CD4-positive, alpha-beta T cell treated with Interleukin-12 subunit alpha and Interleukin-12 subunit beta, for 1 hour (primary cell): ENCODE measurements at places on chromosomes 6 and 20.

GRCh38 chr6:69624944-69625343 lies 171.9 kb downstream of the LMBRD1 start:
- no peak for DNase-seq

DNA sequence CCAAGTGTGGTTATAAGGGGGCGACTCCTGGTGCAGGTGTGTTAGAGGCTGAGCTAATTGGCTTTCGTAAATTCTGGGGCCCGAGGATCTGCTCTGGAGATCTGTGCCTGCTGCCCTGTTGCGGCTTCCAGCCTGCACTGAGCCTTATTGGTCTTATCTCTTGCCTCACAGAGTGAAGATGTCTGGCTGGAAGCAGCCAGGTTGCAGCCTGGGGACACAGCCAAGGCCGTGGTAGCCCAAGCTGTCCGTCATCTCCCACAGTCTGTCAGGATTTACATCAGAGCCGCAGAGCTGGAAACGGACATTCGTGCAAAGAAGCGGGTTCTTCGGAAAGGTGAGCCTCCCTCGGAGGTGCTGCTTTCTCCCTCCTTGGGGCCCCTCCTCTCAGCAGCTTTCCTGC lies 20.0 kb downstream of the PRPF6 start:
- no peak for DNase-seq

GRCh38 chr6:80942911-80943310 lies 809.6 kb downstream of the TENT5A start:
- no peak for DNase-seq

DNA sequence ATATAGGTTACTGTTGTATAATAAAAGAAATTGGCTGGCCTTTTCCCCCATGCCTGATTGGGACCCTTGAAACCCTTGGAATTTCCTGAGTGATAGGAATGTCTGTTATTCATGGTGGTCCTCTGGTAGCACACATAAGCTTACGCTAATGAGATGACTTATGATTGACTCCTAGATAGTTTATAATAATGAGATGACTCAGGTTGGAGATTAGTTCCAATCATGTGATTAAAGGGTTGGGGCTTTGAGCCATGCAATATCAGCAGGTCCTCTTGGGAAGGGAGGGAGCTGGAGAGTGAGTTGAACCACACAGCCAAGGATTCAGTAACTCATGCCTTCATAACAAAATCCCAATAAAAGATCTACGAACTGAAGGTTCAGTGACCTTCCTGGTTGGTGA lies 407.6 kb upstream of the MANEA start:
- DNase-seq, result no peak

DNA sequence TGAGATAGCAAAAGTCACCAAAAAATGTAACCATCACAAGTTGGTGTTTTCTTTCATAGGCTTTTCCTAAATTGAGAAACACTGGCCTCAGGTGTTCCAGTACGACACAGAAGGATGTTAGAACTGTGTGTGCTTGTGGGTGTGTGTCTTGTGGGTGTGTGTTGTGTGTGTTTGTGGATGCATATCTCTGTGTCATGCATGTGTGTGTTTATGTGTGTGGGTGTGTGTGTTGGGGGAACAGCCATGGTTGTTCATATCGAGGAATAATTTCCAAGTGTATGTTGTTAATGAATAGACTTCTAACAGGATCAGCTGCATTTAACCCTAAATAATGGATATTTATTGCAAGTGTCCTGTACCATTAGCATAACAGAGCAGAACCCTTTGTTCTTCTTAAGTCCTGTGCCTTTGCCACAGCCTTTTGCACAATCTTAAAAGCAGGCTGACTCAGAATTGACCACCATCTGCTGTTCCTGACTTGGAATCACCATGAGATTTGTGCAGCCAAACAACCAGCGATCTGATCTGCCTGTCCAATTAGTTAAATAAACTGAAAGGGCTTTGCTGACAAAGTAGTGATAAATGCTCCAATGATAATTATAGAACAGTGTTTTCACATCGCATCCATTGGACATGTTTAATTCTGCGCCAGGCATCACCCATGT lies 7.6 kb downstream of the CD93 start:
- DNase-seq, result no peak

DNA sequence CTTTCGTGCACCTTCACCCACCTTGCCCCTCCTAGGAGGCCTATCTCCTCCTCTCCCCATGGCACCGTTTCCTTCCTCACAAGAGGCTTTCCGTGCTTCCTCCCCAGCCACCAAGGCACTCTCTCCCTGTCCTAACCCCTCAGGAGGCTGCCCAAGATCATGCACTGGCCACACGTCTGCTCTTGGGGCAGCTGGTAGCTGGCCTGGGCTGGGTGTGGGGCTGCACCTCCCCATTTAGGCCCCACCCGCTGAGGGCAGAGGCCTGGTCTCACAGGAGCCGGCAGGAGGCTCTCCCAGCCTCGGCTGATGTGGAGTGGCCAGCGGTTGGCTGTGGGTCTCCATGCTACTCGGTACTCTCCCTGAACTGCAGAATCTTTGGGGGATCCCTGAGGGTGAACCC lies 13.6 kb downstream of the NOL4L start:
- no peak for DNase-seq

DNA sequence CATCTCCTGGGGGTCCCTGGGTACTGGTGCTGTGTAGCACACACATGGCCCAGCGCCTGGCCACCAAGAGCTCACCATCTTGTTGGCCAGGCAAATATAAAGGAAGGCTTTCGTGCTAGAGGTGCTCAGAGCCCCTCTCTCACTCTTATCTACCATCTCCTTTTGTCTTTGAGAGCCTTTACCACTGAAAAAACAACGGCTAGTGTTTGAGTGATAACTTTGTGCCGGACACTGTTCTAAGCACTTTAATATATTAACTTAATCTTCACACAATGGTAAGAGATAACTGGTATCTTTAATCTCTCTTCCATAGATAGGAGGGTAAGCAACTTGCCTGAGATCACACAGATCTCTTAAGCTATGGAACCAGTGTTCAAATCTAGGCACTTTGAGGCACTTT lies 21.5 kb upstream of the ARHGAP18 start:
- DNase-seq, result no peak

DNA sequence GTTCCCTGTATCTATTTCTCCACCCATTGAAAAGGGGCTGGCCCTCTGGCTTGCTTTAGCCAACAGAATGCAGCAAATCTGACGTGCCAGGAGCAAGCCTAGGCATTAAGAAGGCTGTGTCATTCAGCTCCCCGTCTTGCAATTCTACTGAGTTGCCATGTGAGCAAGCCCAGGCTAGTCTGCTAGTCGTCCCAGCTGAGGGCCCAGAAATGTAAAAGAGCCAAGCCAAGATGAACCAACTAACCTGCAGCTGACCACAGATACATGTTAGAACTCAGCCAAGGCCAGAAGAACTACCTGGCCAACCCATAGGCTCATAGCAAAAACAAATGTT lies 30.1 kb downstream of the PREP start:
- no peak for DNase-seq

GRCh38 chr6:106194949-106195921 lies 109.1 kb downstream of the PRDM1 start:
- DNase-seq, result peak; percentile 65

DNA sequence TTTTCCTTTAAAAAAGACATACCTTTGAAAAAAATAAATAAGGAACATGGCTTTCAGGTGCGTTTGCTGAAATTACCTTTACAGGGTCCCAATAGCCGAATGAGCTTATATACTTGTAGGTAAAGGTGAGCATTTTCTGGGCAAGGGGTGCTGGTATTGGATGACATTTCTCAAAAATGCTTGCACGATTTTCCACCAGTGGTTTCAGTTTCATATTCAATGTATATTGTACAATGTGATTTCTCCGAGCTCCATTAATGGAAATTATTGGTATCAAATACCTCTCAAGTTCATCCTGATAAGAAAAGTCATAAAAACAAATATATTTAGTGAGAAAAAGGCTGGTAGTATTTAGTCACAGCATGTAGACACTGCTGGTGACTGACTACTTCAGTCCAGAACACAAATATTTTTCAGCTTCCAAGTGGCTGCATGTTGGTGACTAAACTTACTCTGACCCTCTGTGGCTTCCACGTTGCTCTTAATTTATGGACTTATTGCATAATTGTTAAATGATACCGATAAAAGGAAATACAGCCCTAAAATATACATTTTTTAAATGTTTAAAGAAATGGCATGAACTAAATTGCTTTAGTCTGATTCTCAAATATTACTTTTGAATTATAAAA lies 32.9 kb upstream of the ZBTB24 start:
- peak; percentile 26 for DNase-seq

- no peak for DNase-seq
These were observed 54.1 kb upstream of the SHLD1 start for GRCh38 chr20:5696011-5696559.

GRCh38 chr6:83429857-83430610 lies 817 bp downstream of the ME1 start:
- no peak for DNase-seq

GRCh38 chr20:61513124-61514017 lies 261.3 kb downstream of the CDH4 start:
- DNase-seq, result no peak

DNA sequence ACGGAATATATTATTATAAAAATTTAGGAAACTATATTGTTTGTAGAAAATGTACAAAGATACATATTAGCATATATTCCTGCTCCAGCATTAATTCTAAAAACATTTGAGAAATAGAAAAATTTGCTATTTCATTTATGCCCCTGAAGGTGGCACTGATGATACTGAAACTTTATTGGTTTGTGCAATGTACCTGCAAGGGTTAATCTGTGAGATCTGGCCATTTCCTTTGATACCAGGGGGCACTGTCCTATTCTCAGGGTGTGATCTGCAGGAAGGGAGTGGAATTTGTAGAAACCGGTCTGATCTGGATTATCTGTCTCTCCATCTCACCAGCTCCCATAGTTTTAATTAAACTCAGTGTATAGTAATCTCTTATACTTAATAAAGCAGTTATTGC lies 625.1 kb upstream of the IMPG1 start:
- no peak for DNase-seq

DNA sequence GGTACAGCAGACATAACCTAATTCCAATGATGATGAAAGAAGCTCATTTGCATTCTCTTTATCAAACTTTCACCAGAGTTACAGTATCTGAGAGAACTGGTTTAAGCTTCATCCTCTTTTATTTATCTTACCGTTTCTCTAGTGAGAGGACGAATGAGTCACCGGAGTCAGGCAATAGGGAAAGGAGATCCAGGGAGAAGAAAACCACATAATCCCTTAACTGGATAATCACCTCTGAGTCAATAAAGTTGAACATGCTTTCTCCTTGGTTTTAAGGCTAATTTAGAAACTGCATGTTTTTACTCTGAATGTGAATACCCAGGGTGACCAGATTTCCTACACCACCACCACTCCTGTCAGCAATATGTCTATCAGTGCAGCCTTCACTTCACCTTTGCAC lies 313.7 kb upstream of the TBX18 start:
- no peak for DNase-seq

- no peak for DNase-seq
These were observed 114.1 kb upstream of the GPR6 start for GRCh38 chr6:109864050-109864449.

GRCh38 chr6:156701966-156702365 lies 75.2 kb upstream of the ARID1B start:
- no peak for DNase-seq
